ENCODE measurements at places on chromosomes 12 and 14.

- DNase-seq = peak; percentile 93
Measured at GRCh38 chr14:32076278-32077080, 625 bp upstream of the ARHGAP5 start.

DNA sequence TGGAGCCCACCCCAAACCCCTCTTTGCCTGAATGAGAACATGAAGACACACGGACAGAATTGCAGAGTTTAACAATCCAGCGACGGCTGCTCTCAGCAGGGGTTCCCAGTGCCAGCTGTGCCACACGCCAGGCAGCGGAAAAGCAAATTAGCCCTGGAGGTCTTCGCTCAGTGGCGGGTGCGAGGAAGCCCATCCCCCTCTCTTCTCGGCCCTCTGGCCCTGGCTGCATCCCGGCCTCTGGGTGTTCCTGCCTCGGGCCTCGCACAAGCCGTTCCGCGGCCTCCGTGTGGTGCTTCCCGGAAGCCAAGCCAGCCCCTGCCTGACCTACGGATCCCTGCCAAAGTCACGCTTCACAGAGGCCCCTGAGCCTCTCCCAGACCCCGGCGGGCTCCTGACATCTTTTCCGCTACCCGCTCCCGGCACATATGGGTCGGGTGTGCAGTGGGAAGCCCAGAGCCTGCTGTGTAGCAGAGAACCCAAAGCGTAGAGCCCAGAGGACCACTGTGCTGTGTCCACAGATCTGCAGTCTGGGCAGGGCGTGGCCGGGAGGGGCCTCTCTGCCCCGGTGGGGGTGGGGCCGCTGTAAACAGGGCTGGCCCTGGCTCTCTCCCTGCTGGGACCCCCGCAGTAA, 70.7 kb upstream of the GALNT9 start:
- DNase-seq = no peak

DNA sequence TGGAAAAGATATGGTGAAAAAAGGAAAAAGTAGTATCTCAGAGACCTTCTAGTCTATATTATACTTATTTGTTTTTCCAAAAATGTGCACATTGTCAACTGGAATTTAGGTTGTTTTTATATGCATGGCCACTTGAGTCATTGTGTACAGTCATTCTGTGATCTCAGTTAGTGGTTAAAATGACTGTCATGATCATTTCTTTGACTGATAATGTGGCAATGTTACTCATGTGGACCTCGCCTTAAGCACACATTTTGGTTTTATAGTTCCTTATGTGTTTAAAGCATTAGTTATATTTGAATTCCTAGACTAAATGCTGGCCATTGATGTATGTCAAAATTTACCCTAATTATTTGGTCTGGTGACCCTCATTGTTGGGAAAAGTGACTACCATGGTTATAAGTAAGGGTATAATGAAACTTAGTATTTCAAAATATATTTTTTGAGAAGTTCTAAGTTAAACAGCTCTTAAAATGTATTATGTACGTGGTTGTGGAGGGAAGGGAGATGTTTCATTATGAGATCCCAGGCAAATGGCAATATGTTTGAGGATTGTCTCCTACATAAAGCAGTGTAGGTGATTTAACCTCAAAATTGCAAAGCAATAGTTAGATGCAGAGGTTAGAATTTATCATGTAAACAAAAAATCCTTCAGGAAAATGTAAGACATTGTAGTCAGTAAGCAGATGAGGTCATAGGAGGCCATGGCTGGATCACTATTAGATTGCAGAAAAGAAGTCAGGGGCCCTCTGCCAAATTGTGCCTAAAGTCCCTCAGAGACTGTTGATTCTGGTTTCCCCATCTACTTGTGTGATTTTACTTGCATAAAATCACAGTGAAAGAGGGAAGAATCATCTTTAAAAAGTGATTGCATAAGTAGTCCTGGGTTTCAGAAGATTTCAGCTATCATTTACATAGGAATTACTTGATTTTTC, 17.5 kb downstream of the PNMA1 start:
- DNase-seq = peak; percentile 71

GRCh38 chr12:87376722-87377121, 652.5 kb downstream of the C12orf50 start:
- no peak for DNase-seq

DNA sequence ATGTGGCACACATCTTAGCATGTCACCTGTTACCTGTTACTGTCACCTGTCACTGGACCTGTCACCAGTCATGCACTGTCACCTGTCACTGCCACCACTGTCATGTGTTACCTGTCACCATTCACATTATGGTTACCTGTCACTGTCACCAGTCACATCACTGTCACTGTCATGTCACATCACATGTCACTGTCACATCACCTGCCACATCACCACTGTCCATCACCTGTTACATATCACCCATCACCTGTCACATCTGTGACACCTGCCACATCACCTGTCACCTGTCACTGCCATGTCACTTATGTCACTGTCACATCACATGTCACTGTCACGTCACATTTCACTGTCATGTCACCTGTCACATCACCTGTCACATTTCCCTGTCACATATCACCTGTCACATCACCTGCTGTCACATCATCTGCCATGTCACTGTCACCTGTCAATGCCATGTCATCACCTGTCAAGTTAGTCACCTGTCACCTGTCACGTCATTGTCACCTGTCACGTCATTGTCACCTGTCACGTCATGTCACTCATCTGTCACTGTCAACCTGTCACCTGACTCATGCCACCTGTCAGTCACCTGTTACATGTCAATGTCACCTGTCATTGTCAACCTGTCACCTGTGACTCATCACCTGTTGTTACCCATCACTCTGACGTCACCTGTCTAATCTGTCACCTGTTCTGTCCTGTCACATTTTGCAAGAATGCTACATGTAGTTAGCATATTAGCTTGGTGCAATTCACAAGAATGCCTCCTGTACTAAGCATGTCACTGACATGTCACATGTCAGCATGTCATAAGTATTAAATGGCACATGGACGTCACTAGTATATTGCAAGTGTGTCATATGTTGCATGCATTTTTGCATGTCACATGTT, 29.0 kb upstream of the TESC start:
- no peak for DNase-seq

All from stromal cell of bone marrow (primary cell).